T-helper 9 cell (primary cell): ENCODE measurements at places on chromosomes 6 and 20.

DNA sequence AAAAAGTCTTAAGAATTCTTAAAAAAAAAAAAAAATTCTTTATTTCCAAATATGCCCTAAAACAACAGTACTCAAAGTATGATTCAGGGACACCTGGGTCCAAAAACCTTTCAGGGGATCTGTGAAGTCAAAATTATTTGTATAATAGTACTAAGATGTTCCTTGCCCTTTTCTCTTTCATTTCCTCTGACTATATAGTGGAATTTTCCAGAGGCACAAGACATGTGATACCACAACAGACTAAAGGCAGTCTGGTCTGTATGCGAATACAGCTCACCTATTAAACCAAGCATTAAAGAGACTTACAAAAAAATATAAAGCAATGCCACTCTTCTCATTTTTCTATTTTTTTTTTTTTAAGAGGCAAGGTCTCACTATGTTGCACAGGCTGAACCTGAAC is 15.4 kb downstream of the NOL7 start:
- no peak for DNase-seq

GRCh38 chr6:81486234-81486633 is 266.2 kb downstream of the TENT5A start:
- no peak for DNase-seq

- no peak for DNase-seq
These were observed 11.9 kb upstream of the KIAA1755 start for GRCh38 chr20:38272398-38272797.

DNA sequence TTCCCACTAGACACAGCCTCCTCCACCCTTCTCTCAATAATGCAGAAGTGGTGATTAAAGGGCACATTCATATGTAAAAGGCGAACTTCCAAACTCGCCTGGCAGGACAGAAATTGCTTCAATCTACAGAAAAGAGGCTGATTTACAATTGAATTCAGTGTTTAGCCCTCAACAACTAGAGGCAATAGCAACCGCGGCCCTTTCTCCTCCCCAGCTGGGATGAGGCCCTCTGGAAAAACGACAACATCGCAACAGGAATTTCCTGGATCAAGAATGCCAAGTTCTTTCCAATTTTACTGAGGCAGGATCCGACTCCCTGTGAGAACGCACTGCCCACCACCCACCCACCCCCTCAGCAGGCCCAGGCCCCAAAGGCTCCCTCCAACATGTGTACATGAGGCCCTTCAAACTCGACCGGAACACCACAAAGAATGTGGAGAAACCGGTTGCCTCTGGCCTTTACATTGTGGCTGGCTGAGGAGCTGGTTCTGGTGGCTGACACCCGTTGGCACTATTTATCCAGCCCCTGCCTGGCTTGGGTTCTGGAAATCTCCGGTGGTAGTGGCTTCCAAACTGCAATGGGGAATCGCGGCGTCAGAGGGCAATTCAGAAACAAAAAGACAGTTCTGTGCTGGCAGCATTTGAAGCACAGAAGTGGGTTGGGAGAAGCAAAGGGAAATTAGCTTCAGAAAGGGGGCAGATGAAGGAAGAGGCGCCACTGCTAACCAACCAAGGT is 36.8 kb downstream of the ZMYND8 start:
- DNase-seq: no peak

DNA sequence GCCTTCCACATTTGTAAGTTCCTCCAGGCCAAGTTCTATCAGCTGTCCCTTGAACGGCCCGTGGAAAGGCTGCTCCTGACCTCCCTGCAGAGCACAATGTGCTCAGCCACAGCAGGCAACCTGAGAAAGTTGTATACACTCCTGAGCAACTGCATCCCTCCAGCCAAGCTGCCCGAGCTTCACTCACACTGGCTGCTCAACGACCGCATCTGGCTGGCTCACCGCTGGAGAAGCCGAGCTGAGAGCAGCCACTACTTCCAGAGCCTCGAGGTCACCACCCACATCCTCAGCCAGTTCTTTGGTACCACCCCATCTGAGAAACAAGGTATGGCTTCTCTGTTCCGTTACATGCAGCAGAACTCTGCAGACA is 2.1 kb downstream of the ZSWIM1 start:
- DNase-seq: no peak

GRCh38 chr6:140252099-140252498 is 877.7 kb upstream of the CITED2 start:
- no peak for DNase-seq

GRCh38 chr6:109877028-109878004 is 100.8 kb upstream of the GPR6 start:
- DNase-seq: no peak

- no peak for DNase-seq
These were observed 533.7 kb downstream of the BCKDHB start for GRCh38 chr6:80640176-80640575.

GRCh38 chr6:30769088-30769852 is 24.9 kb upstream of the IER3 start:
- DNase-seq: peak; percentile 30
